ENCODE measurements at places on chromosomes 11 and 22. TPM values are rescaled to one million over a fixed set of nuclear protein-coding genes. Genes with fewer than 3 reads are reported as not detected.

DNA sequence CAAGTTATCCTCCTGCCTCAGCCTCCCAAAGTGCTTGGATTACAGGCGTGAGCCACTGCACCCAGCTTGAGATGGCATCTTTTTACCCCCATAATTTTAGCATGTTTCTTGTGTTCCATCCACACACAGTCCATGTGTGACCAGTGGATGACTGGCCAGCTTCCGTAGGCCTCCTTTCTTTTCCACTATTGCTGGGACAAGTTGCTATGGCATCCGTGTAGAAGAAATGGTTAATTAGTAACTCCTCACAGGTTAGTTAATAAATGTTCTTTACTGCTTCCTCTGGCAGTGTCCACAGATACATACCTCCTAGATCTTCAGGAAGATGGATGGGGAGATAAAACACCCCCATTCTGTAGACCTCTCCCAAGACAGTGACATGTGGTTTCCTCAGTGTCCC, 154.3 kb upstream of the RASSF10 start:
- no peak for DNase-seq

- DNase-seq: no peak
These were observed 2.7 kb downstream of the MDK start for GRCh38 chr11:46383974-46384701.

DNA sequence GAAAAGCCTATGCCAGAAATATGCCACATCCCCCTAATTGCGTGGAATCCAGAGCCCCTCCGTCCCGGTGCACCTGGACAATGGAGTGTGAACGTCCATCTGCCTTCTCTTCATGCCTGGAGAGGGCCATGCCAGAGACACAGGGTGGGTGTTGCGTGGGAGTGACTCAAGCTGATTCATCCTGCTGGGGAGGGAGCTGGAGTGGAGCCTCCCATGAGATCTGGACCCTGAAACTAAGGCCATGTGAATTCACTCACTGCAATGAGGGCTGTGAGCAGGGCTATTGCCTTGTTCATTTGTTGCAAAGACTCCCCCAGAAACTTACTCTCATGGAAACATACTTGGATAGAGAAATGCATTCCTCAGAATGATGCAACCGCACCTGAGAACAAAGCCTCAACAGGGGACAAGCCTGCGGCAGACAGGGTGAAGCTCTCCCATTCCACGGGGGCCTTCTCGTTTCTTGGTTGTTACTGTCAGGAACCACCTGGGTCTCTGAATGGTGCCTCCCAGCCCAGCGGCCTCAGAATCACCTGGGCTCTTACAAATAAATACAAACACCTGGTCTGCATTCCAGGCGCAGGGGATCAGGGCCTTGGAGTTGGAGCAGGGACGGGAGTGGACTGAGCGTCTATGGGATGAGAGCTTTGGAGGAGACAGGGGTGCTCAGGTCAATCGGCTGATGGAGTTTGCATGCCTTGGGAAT, 1031.2 kb downstream of the BRD1 start:
- DNase-seq: no peak

DNA sequence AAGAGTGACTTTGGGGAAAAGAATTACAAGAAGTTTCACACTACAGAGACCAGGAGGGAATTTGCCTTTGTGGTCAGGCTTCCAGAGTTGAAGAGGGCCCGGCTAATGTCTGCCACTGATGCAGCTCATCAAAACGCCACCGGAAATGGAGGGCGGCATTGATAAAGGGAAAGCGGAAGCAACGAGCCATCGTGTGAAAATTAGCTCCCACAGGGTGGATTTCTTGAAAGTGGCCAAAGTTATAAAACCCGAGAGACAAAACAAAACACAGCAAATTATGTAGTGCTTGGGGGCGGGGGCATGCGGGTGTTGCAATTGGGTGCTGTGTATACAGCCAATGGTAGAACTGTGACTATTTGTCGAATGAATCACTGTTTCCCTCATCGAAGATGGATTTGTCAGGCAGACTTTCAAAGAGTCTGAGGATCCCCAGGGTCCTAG, 113.0 kb downstream of the ADAMTS15 start:
- no peak for DNase-seq

F2 gene
- not detected for total RNA-seq

DNA sequence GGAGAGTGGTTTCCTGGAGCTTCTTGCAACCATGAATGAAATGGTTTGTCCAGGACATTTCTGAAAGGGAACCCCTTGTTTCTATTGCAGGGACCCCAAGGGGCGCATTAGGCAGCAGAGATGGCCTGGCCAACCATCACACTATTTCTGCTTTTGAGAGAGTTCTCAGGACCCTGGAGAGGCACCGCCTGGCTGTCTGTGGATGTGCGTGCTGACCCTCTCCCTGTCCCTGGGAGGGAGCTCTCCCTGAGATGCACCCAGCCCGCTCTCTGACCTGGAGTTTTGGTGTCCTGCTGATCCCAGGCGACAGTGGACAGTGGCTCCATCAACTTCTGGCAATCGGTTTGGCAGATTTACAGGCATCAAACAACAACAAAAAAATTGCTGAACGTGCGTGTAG, 80.3 kb upstream of the SLC22A12 start:
- DNase-seq: no peak

DNA sequence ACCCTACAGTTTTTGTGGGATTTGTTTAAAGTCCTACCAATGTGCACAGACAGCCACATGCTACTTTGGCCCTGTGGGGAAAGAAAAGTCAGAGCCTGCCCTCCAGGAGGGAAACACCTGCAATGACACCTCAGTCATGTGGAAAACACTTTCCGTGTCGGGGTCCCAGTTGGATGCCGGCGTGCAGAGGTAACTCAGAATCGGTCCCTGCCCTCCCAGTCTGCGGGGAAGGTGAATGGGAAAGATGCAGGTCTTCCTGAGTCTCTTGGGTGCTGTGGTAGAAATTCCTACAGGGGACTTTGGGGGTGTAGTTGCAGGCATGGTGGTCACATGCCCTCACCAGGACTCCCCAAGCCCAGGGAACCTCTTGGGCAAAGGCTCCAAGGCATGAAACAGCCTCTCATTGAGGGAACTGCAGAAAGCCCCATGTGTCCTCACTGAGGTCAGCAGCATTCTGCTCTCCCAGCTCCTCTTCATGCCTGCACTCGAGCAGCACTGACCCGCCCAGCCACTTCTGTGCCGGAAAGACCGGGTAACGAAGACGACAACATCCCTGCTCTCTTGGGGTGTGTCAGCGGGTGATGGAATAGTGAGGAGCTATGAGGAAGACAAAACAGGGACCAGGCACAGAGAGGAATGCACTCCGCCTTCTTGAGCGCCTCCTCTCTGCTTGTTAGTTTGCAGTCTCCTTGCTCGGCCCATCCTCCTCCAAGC, 4.7 kb downstream of the RIBC2 start:
- no peak for DNase-seq

DNA sequence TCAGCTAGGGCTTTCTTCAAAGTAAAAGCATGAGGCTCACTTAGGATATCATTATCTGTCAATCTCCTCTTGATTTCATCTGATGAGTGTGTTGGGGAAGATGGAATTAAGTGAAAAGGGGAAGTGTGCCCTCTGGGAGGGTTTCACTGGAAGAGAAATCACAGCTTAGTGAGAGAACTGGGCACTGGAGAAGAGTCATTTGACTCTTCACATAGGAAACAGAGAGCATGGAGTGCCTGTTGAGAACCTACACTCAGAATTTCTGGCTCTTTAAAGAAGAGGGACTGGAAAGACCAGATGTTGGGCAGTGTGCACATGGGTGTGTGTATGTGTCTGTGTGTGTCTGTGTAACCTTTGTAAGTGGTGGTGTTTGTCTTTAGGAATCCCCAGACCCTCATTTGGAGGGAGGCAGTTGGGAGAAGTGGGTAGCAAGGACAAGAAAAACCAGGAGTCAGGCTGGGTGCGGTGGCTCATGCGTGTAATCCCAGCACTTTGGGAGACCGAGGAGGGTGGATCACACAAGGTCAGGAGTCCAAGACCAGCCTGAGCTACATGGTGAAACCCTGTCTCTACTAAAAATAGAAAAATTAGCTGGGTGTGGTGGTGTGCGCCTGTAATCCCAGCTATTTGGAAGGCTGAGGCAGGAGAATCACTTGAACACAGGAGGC, 10.0 kb downstream of the STX3 start:
- DNase-seq: no peak
